Activated gamma-delta T cell (primary cell): ENCODE measurements at places on chromosomes 7 and 10.

- no peak for DNase-seq
Measured at GRCh38 chr7:103996639-103997038, 7.2 kb upstream of the RELN start.

DNA sequence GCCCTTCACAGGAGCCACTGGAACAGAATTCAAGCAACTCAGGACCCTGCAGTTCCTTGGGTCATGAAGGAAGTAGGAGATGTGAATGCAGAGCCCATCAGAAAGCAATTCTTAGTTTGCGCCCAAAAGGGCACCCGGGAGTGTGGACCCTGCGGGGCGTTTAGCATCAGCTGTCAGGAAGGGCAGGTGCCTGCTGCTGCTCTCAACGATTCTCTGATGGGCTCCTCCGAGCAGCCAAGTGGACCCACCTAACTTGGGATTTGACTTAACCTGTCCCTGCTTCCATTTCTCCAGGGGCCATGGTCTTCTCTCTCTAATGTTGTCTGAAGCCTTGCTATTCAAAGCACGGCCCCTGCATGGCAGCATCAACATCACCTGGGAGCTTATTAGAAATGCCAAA is 17.1 kb downstream of the CPA5 start:
- DNase-seq, result no peak

GRCh38 chr10:67802767-67803538 is 35.0 kb downstream of the DNAJC12 start:
- no peak for DNase-seq

DNA sequence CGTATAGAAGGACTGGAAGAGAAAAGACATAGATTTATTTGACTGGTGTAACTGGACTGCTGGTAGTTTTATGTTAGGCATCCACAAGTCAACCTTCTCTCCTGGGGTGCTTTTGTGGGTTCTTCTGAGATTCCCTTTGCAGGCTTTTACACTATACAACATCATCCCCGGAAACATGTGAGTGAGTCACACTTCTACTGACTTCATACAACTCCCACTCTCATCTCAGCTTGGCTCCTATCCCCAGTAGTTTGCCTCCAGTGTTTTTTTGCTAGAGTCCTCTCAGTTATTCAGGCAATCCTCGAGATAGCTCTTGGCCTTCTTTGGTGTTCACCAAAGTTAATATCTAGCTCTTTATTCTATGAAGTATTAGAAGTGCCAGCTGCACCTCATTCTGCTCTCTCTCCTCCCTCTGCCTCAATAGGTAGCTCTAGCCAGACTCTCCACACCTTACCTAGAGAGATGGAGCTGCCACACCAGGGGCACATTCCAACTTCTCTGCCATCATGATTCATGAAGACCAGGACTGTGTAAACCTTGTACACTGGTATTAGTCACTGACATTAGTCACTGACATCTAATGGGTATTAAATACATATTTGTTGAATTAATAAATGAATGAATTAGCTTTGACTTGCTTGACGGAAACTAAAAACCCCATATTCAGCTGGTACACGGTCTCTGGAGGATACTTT is 281.9 kb downstream of the PPP1R3A start:
- no peak for DNase-seq

- no peak for DNase-seq
Measured at GRCh38 chr7:132972745-132973144, 109.1 kb downstream of the CHCHD3 start.

- no peak for DNase-seq
Measured at GRCh38 chr7:24665564-24666294, 91.5 kb downstream of the GSDME start.

DNA sequence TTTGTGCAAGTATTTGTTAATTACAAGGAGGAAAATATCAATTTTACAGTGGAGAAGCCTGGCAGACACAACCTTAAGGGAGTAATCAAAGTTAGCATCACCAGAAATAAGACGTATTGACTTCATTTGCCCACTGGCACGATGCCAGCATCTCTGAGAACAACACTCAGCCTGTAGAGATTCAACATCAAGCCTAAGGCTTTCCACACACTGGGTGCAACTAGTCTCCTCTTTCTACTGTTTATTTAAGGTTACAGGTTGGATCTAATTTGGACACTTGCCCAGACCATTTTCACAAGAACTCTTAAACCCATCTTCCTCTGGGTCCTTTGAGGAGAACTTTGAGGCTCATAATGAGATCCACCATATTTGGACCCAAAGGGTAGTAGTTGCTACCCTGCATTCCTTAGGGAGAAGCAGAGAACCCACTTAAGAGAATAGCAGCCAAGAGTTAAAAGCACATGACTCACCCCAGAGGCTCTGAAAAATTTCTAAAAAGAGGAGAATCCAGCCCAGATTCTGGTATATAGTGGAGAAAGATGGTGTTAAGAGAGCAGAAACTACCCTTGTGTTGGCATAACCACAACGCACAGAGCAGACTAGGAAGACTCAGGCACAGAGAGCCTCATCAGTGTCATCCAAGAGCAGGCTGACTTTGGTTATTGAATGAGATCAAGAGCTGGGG is 97.3 kb downstream of the CCDC71L start:
- no peak for DNase-seq

DNA sequence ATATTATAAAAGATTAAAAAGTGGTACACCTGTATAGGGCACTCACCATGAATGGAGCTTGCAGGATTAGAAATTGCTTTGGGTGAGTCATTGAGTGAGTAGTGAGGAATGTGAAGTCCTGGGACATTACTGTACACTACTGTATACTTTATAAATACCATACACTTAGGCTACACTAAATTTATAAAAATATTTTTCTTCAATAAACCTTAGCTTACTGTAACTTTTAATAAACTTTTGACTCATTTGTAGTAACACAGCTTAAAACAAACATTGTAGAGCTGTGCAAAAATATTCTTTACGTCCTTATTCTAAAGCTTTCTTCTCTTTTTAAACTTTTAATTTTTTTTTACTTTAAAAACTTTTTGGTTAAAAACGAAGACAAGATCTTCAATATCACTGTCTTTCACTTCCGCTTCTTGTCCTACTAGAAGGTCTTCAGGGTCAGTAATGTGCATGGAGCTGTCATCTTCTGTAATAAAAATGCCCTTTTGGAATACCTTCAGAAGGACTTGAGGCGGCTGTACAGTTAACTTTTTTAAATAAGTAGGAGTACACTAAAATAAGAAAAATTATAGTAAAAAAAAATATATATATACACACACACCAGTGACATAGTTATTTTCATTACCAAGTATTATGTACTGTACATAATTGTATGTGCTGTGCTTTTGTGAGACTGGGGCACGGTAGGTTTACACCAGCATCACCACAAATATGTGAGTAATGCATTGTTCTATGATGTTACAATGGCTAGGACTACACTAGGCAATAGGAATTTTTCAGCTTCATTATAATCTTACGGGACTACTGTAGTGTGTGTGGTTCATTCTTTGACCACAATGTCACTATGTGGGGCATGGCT is 3.5 kb downstream of the STK31 start:
- DNase-seq, result no peak

GRCh38 chr7:69790977-69791724 is 192.9 kb downstream of the AUTS2 start:
- DNase-seq, result no peak

DNA sequence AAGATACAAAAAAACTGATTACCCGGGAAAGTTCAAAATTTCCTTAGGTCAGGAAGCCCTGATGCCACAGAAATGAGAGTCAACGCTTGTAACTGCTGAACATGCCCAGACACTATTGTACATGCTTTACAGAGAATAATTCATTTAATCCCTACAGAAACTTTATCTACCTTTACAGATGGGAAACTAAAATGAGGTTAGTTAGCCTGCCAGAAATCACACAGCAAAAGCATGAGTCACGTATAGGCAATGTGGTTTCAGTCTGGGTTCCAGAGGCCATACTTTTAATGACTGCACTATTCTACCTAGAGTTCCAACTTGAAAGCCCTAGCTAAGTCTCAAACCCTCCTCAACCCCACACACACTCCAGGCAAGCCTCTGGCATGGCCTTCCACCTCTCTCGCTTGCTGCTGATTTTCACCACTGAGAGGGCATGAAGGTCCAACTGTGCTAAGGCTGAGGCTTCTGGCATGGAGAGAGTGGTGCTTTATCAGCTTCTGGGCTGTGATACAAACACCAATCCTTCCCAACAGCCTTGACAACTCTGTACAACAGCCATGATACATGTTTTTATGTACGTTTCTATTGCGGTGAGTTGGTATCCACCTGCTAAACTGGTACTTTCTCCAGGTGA is 1011.2 kb upstream of the GHITM start:
- DNase-seq, result no peak

DNA sequence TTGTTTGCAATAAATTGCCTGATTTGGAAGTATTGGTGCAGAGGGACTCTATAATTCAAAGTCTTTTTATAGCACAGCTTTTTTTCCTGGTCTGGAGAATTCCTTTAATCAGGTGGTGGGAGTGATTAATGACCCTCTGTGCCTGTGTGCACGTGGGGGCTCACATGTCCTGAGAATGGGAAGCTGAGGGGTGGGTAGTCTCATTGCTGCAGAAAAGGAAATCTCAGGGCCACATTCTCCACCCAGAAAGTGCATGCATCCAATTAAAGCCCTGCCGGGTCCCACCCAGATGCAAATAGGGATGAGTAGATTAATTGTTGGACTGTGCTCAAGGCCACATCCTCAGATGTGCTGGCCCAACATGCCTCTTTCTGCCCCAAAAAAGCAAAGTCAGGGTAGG is 324.7 kb downstream of the CXCL12 start:
- no peak for DNase-seq

DNA sequence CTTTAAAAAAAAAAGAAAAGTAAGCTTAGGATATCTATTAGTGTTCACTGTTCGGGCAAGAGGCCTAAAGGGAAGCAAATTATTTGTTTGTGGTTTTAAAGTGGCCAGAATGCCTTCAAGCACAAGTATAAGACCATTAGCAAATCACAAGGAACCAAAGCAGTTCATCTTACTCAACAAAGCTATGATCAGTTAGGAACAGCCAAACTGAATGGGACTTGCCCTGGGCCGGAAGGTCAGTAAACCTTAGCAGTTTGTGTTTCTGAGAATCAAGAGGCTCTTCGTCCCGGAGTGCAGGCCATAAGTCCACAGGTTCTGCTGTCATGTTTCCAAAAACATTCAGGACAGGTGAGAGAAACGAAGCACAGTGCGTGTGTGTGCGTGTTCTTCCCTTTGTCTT is 4.5 kb downstream of the FBXW4 start:
- no peak for DNase-seq

DNA sequence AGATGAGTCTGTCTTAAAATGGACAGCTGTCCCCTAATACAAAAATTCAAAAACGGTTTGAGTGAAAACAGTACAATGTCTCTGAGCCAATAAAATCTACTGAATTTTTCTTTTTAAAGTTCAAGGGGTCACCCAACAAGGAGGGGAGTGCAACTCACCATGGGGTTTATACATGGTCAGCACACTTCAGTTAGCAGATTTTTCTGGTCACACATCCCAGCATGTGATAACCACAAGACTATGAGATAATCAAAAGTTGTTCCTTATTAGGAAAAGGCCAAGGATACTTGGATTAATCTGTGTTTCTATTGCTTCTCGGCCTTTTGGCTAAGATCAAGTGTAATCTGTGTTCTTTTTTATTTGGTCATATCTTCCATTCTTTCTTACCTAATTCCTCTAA is 31.6 kb downstream of the ABCB5 start:
- DNase-seq, result no peak

DNA sequence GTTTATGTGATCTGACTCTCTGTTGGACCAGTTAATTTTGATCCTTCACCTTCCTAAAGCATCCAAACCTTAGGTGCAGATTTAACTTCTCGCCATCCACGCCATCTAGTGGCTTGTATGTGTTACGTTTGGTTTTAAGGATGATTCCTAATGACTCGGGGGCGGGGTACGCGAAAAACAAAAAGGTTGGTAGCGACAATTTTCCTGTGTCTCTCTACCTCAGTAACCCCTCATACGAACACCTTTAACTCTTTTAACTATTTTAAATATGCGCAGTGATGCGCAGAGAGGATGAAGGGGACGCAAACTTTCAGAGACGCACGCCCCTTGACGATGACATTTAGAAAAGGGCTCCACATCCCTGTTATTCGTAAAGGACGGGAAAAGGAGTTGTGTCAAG is 714 bp upstream of the KCND2 start:
- DNase-seq, result no peak

DNA sequence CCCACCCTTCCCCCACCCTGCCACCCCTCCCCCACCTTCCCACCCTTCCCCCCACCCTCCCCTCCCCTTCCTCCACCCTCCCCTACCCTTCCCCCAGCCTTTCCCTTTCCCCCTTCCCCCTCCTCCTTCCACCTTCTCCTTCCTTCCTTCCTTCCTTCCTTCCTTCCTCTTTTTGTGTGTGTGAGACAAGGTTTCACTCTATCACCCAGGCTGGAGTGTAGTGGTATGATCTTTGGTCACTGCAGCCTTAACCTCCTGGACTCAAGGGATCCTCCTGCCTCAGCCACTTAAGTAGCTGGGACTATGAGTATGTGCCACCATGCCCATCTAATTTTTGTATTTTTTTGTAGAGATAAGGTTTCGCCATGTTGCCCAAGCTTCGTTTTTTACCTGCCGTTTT is 35.2 kb downstream of the CYP17A1 start:
- no peak for DNase-seq

DNA sequence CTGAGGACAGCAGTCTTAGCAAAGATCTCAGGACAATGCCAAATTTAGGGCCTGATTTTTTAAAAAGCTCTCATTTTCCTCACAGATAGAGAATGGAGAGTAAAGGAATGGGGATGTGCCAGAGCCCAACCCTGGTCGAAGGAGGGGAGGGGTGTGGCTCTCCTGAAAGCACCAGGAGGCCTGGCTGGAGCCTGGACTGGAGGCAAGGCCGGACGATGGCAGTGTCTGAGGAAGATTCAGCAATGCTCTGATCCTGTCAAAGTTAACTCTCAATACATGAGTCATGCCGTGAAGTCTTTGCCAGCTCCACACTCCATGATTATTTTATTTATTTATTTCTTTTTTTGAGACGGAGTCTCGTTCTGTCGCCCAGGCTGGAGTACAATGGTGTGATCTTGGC is 108.3 kb downstream of the UPF2 start:
- no peak for DNase-seq

- no peak for DNase-seq
Measured at GRCh38 chr7:151301471-151302462, 39.8 kb upstream of the NUB1 start.

- no peak for DNase-seq
Measured at GRCh38 chr10:4813023-4813422, 13.0 kb upstream of the AKR1E2 start.

GRCh38 chr7:66237906-66238772 is 33.0 kb downstream of the TPST1 start:
- DNase-seq, result no peak
